ENCODE measurements at places on chromosomes 5 and 9. TPM values are rescaled to one million over a fixed set of nuclear protein-coding genes. Genes with fewer than 3 reads are reported as not detected.

The PLPPR1 gene
- not detected for total RNA-seq

The S1PR3 gene
- 18.9 TPM for total RNA-seq

The CARTPT gene
- not detected for total RNA-seq

The NTRK2 gene
- 0.10 TPM for total RNA-seq

The DHFR gene
- total RNA-seq: 30.1 TPM

The SLC6A19 gene
- not detected for total RNA-seq

The DBH gene
- total RNA-seq: not detected

The SYNPO gene
- 37.9 TPM for total RNA-seq

The ATOX1 gene
- total RNA-seq: 88.5 TPM

The GZMA gene
- total RNA-seq: not detected

The GPR150 gene
- total RNA-seq: 0.33 TPM

The OTP gene
- not detected for total RNA-seq

The MAMDC4 gene
- 0.98 TPM for total RNA-seq

The FGD3 gene
- total RNA-seq: 0.19 TPM

The CYSRT1 gene
- 0.65 TPM for total RNA-seq

The CFAP90 gene
- not detected for total RNA-seq

The GLRA1 gene
- total RNA-seq: not detected

The OGN gene
- total RNA-seq: not detected

The NR6A1 gene
- total RNA-seq: 1.1 TPM

The EPB41L4B gene
- total RNA-seq: 1.3 TPM

The CSF2 gene
- total RNA-seq: not detected

Measured in vein endothelial cell (primary cell).